ENCODE measurements at places on chromosomes 11 and 22.

- no peak for DNase-seq
Observed at GRCh38 chr11:10440401-10440800, 14.7 kb upstream of the AMPD3 start.

DNA sequence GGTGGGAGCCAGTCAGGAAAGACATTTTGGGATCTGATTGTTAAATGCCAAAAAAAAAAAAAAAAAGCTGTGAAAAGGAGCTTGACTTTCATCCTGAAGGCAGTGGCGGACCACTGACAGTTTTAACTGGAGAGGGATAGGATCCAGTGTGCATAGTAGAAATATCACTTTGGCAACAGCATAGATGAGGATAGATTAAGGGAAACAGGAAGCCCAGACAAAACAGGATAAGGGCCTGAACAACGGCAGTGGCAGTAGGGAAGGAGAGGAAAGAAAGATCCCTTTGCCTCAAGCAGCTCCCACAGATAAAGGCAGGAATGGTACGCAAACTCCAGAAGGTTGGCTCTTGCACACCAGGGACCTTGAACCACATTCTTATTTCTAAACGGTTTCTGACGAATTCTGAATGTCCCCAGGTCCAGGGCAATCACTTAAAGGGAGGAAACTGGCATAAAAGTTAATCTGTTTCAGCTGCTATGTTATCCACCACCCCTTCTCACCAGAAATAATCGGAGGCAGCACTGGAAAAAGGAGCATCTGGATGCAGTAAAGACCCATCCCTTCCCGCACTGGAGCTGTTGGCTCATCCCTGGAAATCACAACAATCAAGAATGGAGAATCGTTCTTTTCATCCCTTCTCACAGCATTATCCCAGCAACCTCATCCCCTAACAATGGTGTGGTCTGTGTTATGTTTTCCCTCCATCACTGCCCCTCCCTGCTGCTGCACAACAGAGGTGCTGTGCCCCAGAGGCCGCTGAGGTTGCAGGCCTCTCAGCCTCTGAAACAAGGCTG lies 99.1 kb downstream of the GAB2 start:
- DNase-seq: no peak

DNA sequence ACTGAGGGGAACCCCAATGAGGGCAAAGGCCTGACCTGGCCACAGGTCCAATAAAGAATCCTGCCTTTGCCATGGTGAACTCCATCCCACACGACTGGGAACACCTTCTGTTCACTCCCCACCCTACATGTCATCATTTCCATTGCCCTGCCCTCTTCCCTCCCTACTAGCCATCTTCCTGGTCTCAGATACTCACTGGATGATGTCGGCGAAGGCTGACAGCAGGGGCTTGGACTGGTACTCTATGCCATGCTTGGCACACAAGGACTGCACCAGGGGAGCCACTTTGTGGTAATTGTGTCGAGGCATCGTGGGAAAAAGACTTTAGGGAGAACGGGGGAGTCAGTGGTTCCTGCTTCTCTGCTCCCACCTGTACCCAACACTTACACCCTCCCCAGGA lies 9.9 kb downstream of the FEN1 start:
- DNase-seq: no peak

- DNase-seq: no peak
Observed at GRCh38 chr11:32939046-32939445, 46.4 kb downstream of the QSER1 start.

DNA sequence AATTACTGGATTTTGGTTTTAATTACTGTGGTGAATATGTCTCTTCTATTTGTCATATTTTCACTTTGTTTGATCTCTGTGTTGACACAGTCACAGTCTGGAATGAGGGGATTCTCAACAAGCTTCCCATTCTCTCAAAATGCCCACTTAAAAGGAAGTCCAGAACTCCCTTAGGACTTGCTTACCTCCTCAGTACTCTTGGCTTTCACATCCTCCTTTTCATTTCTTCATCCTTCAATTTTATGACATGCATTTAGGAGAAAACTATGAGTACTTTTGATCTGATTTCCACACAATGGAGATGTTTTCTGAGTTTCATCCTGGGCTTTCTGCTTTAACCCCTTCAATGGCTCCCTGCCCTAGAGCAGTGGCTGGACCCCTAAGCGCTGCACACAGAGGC lies 49.3 kb upstream of the FLI1 start:
- no peak for DNase-seq
